Activated CD8-positive, alpha-beta memory T cell treated with anti-CD3 and anti-CD28 coated beads, Interleukin-2, amount 50 U/mL, for 48 hours (primary cell): ENCODE measurements at places on chromosomes 5 and 9.

DNA sequence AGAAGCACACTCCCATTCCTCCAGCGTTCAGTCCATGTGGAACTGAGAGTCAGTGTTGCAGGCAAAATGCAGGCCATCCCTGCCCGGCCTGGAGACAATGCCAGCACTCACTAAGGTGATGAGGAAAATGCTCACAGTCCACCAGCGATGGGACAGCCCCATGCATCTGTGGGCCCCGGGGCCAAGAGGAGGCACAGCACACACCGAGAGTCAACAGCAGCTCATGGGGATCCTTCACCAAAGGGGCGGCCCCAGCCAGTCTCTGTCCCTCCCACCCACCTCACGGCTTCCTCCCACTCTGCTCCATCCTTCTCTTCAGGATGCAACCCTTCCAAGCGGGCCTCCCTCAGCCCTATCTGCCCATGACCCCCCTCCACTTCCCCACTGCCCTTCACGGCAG, 6.2 kb downstream of the SEMA4D start:
- peak; percentile 61 for DNase-seq

- no peak for DNase-seq
These were observed 1587.6 kb upstream of the C9orf72 start for GRCh38 chr9:29160763-29161353.

GRCh38 chr5:17411436-17412402, 86.3 kb upstream of the TAF11L2 start:
- DNase-seq: no peak

DNA sequence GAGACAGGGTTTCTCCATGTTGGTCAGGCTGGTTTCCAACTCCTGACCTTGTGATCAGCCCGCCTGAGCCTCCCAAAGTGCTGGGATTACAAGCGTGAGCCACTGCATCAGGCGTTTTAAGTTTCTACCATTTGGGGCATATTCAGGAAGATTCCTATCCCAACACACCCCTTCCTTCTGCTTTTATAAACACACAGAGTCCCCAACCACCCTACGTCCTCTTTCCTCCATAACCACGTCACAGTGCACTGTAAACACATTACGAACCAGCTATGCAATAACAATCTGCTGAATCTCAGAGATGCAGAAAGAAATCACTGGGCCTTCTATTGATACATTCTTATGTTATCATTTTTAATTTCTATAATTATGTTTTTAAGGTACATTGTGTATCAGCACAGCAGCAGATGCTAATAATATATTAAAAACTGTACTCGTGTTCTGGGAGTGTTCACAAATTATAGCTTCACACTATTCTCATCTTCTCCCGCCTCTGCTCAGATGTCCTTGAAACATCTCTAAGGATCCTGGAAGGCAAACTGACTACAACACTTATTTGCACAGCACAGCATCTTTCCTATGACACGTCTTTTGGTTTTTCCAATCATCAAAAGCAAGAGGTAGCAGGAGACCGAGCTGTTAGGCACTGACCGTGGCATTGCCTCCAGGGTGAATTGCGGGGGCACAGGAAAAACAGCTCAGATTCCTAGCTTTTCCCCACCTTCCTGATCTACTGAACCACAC, 60.2 kb downstream of the KCNIP1 start:
- no peak for DNase-seq

- no peak for DNase-seq
These were observed 309.8 kb downstream of the TAF11L14 start for GRCh38 chr5:17944046-17944445.

DNA sequence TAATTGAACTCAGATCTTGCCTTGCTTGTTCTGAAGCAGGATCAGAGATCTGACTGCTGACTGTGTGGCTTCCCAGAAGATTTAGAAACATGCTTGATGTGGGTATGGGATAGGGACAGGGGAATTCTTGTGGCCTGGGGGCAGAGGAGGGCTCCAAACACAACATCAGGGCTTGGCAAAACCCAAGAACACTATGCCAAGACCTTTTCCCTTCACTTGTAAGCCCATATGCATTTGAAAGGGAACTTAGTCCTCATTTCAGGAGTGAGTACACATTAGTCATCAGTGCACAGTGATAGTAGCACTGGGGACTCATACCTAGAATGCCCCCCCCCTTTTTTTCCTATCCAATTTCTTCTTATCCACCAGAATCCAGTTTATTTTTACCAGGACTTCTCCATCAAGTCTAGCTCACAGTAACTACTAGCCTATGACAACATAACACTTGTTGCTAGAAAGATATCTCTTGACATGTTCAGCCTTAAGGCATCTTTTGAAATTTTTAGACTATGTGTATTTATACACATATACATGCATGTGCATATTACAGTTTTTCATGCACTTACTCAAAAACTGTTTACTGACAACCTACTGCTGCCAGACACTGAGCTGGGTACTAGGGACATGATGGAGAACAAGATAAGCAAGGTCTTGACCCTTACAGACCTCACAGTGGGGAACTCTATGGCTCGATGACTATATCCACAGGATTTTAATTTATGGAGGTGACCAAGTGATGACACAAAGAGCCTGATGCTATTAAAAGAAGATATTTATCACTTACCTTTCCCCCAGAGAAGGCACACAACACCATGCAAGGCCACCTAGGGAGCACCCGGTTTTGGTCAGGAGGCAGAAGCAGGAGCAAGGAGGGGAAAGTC, 158.3 kb upstream of the MAP3K1 start:
- DNase-seq: no peak

DNA sequence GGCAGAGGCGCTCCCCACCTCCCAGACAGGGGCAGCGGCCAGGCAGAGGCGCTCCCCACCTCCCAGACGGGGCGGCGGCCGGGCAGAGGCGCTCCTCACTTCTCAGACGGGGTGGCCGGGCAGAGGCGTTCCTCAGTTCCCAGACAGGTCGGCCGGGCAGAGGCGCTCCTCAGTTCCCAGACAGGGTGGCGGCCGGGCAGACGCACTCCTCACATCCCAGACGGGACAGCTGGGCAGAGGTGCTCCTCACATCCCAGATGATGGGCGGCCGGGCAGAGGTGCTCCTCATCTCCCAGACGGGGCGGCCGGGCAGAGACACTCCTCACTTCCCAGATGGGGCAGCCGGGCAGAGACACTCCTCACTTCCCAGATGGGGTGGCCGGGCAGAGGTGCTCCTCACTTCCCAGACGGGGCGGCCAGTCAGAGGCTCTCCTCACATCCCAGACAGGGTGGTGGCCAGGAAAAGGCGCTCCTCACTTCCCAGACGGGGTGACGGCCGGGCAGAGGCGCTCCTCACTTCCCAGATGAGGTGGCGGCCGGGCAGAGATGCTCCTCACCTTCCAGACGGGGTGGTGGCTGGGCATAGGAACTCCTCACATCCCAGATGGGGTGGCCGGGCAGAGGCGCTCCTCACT, 75.1 kb downstream of the CARTPT start:
- DNase-seq: no peak

GRCh38 chr5:160905285-160905684, 53.3 kb upstream of the ATP10B start:
- DNase-seq: no peak

DNA sequence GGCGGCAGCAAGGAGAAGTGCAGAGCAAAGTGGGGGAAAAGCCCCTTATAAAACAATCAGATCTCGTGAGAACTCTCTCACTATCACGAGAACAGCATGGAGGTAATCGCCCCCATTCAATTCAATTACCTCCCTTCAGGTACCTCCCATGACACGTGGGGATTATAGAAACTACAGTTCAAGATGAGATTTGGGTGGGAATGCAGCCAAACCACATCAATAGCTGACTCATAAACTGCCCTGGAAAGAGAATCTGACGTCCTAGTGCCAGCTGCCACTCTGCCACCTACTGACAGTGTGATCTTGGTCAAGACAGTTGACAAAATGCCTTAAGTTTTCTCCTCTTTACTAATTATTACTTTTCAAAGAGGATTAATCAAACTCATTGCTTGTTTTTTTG, 128.3 kb downstream of the GPBP1 start:
- peak; percentile 58 for DNase-seq

- DNase-seq: no peak
These were observed 31.6 kb downstream of the NUP188 start for GRCh38 chr9:128979111-128979510.

DNA sequence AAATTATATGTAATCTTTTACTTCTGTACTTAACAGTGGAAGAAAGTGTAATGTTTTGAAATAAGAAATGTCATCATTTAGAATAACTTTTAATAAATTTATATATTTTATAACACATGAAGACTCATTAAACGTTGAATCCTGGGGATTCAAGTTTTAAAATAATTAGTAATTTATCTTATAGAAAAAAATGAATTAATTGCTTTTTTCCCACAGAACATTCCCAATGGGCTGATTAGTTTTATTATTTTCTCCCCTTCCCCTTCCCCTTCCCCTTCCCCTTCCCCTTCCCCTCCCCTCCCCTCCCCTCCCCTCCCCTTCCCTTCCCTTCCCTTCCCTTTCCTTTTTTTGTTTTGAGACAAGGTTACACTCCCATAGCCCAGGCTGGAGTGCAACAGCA, 79.7 kb downstream of the MRPS30 start:
- no peak for DNase-seq

GRCh38 chr9:73611032-73611431, 459.4 kb downstream of the ANXA1 start:
- no peak for DNase-seq

DNA sequence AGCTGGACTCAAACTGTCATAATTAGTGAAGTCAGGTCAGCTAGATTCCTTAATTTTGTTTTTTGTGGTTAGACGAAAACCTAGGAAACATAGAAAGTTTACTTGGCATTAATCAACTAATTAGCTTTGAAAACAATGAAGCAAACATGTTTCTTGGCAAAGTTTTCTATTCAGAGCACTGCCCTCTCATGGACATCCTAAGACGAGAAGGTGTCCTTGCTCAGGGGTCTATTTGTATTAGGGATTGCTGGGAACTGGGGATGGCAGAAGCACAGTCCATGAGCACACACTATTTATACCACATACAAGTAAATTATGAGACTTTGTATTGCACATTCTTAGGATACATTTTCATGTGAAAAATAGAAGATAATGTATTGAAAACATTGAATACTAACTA, 49.7 kb downstream of the POC5 start:
- no peak for DNase-seq

- DNase-seq: no peak
These were observed 228.1 kb upstream of the DAPK1 start for GRCh38 chr9:87269296-87270176.

DNA sequence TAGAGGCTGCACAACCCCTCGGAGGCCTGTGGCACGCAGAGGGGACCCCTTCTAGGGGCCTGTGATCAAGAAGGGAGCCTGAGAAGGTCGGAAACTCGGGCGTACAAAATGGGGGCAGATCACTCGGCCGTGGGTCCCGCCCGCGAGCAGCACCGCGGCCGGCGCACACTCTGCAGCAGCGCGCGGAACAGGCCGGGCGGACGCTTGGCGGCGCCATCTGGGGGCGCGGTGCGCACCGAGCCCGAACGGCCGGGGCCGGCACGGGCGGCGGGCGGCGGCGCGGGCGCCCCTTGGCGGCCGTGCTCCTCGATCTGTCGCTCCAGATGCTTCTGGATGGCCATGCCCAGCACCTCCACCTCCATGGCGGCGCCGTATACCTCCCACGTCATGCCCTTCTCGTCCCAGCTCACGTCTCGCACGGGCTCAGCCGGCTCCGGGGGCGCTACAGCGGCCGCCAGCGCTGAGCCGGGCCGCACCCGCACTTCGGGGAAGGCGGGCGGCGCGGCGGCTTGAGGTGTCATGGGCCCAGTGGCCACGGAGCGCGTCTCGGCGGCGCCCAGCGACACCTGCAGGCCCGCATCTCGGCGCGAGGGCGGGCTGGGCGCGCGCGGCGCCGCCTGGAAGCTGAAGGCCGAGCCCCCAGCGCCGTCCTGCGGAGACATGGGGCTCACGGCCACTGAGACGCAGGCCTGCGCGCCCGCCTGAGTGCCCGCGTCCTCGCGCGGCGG, 13.1 kb downstream of the GPRIN1 start:
- DNase-seq: peak; percentile 82

GRCh38 chr5:65101632-65102100, 332.9 kb downstream of the CWC27 start:
- DNase-seq: no peak
